ENCODE measurements at places on chromosomes 7 and 10.

GRCh38 chr10:104321725-104322415 is 16.4 kb downstream of the ITPRIP start:
- no peak for DNase-seq

GRCh38 chr7:88480896-88481295 is 174.2 kb upstream of the STEAP4 start:
- peak; percentile 13 for DNase-seq

DNA sequence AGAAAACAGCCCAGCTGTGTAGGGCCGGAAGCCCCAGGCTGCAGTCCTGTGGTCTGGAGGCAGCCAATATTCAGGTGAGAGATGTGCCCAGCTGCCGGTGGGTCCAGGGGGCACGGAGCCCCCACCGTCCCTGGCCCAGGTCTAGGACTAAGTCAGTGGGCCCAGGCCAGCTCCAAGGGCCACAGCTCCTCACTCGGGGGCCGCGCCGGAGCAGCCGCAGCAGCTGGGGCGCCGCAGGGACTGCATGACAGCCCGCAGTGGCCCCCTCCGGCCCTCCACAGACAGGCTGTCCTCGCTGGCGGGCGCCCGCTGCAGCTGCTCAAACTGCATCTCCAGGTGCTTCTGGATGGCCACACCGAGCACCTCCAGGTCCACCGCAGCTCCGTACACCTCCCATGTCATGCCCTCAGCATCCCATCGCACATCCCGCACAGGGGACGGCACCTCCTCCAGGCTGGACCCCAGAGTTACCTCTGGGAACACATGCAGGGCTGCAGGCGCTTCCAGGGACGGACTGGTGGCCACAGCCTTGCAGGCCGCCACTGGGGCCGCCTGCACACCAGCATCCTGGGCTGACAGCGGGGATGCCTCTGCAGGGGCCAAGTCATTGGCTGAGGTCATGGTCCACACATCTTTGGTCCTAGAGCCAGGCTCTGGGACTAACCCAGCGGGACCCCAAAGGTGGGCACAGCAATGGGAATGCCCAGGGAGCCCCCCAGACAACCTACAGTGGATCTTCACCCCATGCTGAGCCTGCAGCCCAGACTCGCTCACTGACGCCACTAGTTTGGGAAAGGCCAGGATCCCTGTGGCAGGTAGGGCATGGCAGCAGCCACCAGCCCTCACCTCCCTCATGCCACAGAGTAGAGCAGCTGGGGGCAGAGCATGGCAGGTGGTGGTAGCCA is 7.0 kb downstream of the GPRIN2 start:
- no peak for DNase-seq

DNA sequence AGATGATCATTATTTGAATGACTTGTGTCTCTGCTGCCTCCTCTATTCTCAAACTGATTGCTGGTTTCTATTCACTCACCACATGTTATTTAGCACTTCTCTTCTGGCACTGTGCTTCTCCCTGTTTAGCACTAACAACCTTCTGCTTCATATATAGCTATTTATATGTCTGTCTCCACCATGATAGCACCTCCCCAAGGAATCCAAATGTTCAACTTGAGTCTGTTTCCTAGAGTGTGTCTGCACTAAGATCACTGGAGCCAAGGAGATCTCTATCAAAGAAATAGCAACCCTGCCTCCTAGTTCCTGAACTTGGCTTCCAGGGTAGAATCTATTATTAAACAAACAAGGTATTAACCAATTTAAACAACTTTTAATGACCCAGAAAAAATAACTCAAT is 104.5 kb downstream of the CYP26A1 start:
- no peak for DNase-seq

DNA sequence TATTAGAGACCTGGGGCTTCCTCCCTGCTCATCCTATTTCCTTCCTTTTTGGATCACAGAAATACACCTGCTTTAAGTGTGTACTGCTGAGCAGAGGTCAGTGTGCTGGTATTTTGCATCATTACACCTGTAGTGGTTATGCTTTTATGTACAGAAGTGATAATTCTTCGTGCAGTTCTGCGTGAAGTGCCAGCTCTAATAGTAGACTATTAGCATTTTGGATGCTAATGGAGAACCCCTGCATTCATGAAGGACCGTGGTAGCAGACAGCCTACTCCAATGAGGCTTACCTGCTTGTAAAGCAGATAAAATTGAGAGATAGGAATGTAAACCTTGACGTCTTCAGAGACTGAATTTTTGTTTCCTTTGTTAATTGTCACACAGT is 114.3 kb downstream of the CDK14 start:
- DNase-seq, result no peak

- no peak for DNase-seq
These were observed 37.2 kb upstream of the BMPER start for GRCh38 chr7:33868166-33868565.

GRCh38 chr10:32367793-32368453 is 21.0 kb upstream of the EPC1 start:
- peak; percentile 59 for DNase-seq

DNA sequence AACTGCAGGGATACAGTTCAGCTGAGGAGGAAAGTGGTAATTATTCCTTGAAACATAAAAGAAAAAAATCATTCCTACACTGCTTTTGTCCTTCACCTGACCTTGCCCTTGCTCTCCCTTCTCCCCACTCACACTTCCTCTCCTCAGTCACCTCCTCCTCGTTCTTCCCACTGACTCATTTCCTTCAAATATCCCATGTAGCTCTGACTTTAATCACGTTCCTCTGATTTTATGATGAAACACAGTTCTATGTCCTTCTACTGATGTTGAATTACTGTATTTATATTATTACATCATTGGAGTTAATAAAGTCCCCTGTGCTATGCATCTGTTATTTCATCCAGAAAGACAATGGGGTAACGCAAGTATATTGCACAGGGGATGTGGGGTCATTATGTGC is 575.6 kb downstream of the POM121L12 start:
- DNase-seq, result no peak

DNA sequence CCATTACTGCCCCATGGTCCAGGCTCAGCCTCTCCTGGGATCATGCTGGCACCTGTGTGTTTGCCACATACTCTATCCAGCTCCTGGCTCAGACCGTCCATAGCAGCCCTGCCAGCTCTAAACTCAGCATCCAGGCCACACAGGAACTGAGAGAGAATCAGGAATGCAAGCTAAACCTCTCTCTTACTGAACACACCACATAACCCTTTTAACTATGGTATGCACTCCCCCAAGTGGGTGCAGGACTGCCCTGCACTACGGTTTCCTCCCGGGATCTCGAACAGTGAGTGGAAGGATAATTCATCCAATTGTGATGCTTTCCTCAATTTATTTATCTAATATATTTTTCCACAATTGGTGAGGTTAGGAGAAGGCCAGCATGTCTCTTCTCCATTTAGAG is 17.1 kb upstream of the ZNF800 start:
- no peak for DNase-seq

DNA sequence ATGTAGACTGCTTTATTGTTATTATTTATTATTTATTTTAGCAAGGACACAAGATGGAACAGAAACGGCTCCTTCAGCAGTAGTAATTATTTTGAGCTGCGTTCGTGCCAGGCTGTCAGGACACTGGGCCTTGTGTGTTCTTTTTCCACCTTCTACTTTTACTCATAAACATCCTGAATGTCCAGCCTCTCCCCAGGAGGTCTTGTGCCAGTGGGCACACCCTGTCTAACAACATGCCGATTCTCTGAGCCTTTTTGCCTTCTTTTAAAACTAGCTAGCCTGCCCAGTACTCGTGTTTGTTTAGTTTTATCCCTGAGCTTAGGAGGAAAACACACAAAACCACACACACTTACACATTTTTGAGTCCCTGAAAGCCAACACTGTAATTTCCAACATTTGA is 1.2 kb downstream of the SCIN start:
- DNase-seq, result peak; percentile 39

DNA sequence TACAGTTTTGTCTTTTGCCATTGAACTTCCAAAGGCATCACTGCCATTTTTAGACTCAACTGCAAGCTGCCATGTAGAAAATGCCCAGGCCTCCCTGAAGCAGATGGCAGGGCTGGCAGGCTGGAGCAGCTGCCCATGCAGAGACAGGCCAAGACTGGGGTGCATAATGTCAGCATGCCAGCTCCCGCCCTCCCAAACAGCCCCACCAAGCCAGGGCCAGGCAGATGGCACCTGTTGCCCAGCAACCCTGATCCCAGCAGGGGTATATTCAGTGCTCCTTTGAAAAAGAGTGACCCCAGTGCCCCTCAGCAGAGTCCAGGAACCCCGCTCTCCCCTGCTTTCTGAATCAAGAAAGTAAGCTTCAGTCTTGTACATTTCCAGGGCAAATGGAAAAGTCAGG is 32.6 kb downstream of the VSTM4 start:
- DNase-seq, result no peak

DNA sequence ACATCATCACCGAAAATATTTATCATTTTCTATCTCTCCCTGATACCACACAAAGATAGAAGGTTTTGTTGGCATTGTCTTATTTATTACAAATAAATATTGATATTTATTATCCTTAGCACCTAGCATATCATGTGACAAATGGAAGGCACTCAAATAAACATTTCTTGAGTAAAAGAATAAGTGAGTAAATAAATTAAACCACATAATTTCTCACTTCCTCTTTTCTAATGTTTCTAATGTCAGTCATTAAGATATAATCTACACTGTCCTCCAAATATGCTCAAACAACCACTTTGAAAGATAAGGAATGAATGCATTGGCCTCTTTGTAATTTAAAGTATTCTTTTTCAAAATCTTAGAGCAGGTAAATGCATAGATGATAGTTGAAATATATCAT is 1027.8 kb upstream of the LRRTM3 start:
- no peak for DNase-seq

DNA sequence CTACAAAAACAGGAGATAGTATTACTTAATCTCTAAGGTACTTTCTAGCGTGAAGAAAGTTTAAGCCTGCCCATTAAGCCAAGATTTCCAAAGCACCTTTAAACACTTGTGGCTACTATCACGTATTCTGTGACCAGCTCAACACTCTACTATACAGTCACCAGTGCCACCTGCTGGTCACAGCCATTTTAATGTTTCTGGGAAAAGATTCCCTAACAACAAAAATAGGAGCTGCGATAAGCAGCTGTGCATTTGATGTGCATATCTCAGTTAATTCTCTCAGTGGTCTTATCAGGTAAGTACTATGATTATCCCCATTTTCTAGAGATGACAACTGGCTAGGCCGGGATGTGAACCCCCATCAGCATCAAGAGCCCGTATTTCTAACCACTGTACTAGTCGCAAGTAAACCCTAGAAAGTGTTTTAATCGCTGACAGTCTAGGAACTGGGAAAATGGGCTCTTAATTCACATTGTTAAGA is 860 bp downstream of the SEC31B start:
- peak; percentile 42 for DNase-seq

- DNase-seq, result no peak
These were observed 69.5 kb downstream of the ARID5B start for GRCh38 chr10:61971003-61971325.

GRCh38 chr7:129298268-129298893 is 73.6 kb downstream of the AHCYL2 start:
- DNase-seq, result peak; percentile 50

DNA sequence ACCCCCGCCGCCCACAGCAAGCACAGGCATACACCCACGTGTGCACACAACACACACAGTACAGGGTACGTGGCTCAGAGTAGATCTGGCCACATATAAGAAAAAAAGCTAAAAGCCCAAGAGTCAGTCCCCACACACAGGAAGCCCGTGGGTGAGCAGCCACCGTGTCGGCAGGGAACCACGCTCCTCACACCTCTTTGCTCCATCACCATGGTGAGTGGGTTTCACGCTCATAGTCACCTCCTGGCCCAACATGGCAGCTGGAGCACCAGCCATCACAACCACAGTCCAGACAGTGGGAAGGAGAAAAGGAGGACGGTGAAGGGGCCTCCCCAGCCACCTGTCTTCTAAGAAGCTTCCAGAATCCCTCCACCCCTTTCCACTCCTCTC is 76.0 kb upstream of the PDGFA start:
- DNase-seq, result no peak

GRCh38 chr7:47827871-47828270 is 120.4 kb downstream of the PKD1L1 start:
- DNase-seq, result no peak

DNA sequence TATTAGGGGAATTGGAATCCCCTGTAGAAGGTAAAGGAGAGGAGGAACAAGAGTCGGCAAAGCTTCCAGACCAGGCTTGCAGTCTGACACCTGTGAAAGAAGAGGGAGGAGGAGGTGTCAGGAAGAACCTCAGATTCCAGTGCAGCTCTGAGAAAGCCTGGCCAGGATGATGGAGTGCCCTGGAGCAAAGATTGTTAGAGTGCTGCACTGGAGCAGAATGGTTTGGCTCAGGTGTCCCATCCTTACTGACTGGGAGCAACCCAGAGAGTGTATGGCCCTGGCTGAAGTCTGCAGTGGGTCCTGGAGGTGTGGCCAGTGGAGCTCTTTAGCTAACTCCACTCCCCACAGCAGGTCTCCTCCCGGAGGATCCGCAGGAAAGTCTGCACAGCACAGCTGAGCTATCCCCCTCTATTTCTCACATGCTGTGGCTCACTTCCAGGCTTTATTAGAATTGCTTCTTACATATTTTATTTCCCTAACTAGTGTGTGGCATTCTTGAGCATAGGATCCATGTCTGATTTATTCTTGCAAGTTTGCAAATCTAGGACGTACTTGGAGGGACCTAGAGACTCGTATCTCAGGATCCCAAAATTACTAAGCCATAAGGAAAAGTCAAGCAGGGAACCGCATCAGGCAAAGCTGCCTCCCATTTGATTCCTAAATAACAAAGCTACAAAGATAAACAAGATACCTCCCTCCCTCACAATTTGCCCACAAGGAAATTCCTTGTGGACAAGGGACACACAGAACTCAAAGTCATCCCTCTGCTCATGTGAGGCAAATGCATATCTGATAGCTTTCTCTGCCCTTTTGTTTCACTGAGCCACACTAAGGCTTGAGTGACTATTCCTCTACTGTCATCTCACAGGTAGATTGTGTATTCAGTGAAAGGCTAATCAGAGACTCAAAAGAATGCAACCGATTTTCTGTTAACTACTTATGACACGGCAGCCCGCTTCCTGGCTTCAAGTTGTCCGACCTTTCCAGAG is 58.8 kb downstream of the VIM start:
- DNase-seq, result no peak

DNA sequence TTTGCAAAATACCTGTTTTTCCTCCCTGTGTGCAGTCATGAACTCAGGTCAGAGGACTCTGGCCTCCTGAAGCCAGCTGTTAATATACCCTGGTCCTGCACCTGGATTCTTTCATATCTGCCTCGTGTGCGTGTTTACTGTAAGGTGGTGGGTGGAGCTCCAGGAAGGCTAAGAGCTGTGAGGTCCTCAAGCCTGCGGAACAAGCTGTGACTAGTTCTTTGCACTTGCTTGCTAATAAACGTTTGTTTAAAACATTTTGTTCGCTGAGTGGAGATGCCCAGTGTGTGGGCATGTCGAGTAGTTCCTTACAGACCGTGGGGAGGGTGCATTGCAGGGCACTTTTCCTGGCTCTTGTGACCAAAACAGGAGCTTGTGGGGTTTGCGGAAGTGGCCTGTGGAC is 139.0 kb downstream of the DOCK1 start:
- no peak for DNase-seq

GRCh38 chr10:131770946-131771633 is 129.7 kb upstream of the PPP2R2D start:
- DNase-seq, result no peak

- peak; percentile 34 for DNase-seq
These were observed 99.0 kb upstream of the FZD1 start for GRCh38 chr7:91165006-91165845.

GRCh38 chr7:50205011-50205410 is 99.5 kb upstream of the IKZF1 start:
- no peak for DNase-seq
